ENCODE measurements at places on chromosomes 1 and 21. TPM values are rescaled to one million over a fixed set of nuclear protein-coding genes. Genes with fewer than 3 reads are reported as not detected.

GBP6 gene
- under 0.01 TPM for total RNA-seq

CACNA1S gene
- total RNA-seq, result under 0.01 TPM

C1orf210 gene
- total RNA-seq, result not detected

ADGRB2 gene
- 42.4 TPM for total RNA-seq

RNU1-4 gene
- total RNA-seq, result under 0.01 TPM

LCE1B gene
- not detected for total RNA-seq

LCE3E gene
- total RNA-seq, result not detected

TRPM2 gene
- 1.6 TPM for total RNA-seq

RHCE gene
- total RNA-seq, result under 0.01 TPM

LPAR3 gene
- 0.82 TPM for total RNA-seq

GPX7 gene
- 29.3 TPM for total RNA-seq

FNDC5 gene
- total RNA-seq, result 15.5 TPM

FH gene
- total RNA-seq, result 53.0 TPM

HUNK gene
- 7.7 TPM for total RNA-seq

PAPPA2 gene
- 6.1 TPM for total RNA-seq

LIX1L gene
- 17.1 TPM for total RNA-seq

DDAH1 gene
- total RNA-seq, result 45.2 TPM

CLCA4 gene
- not detected for total RNA-seq

TSTD1 gene
- 32.6 TPM for total RNA-seq

HMGCS2 gene
- total RNA-seq, result not detected

FCRL2 gene
- not detected for total RNA-seq

PCP4 gene
- 6.1 TPM for total RNA-seq

MRPL39 gene
- 34.2 TPM for total RNA-seq

EPS8L3 gene
- not detected for total RNA-seq

GOLT1A gene
- total RNA-seq, result 0.41 TPM

KCNJ9 gene
- total RNA-seq, result 11.4 TPM

MROH9 gene
- total RNA-seq, result not detected

PODN gene
- total RNA-seq, result 0.82 TPM

ADAMTS1 gene
- 2.0 TPM for total RNA-seq

OR2T33 gene
- total RNA-seq, result not detected

G0S2 gene
- 1.6 TPM for total RNA-seq

BTBD19 gene
- under 0.01 TPM for total RNA-seq

TCHHL1 gene
- not detected for total RNA-seq

S100A16 gene
- 13.0 TPM for total RNA-seq

OVAAL gene
- not detected for total RNA-seq

FBLIM1 gene
- 14.3 TPM for total RNA-seq

NBPF4 gene
- not detected for total RNA-seq

S100A12 gene
- total RNA-seq, result 6.9 TPM

FCN3 gene
- not detected for total RNA-seq

FAM167B gene
- 0.41 TPM for total RNA-seq

ADAM30 gene
- not detected for total RNA-seq

NHLH1 gene
- 0.41 TPM for total RNA-seq

FRRS1 gene
- total RNA-seq, result 2.4 TPM

SPRR2F gene
- not detected for total RNA-seq

CHIA gene
- total RNA-seq, result not detected

PTPRF gene
- 39.1 TPM for total RNA-seq

NOC2L gene
- total RNA-seq, result 67.3 TPM

LHX8 gene
- total RNA-seq, result 2.4 TPM

NKAIN1 gene
- total RNA-seq, result 28.1 TPM

SLFNL1 gene
- total RNA-seq, result 0.82 TPM

TNFRSF4 gene
- total RNA-seq, result not detected

CIART gene
- total RNA-seq, result 2.0 TPM

Measured in frontal cortex (tissue), 4 donors.